ENCODE measurements at places on chromosomes 11 and 22.

DNA sequence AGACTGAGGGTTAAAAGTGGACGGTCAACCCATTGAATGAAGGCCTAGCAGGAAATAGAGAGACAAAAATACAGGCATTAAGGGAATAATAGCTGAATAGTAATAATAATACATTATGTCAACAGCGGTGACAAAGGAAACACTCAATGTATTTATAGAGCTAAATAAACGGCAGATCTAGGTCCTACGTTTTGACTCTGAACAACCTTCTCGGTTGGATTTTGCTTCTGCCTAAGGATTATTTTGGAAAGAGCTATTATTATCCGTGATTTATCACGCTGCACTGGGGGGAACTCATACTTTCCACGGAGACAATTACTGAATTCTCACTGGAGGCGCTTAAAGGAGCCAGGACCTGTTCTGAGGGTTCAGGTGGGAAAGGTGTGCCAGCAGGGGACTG lies 118.2 kb upstream of the KIRREL3 start:
- no peak for DNase-seq

DNA sequence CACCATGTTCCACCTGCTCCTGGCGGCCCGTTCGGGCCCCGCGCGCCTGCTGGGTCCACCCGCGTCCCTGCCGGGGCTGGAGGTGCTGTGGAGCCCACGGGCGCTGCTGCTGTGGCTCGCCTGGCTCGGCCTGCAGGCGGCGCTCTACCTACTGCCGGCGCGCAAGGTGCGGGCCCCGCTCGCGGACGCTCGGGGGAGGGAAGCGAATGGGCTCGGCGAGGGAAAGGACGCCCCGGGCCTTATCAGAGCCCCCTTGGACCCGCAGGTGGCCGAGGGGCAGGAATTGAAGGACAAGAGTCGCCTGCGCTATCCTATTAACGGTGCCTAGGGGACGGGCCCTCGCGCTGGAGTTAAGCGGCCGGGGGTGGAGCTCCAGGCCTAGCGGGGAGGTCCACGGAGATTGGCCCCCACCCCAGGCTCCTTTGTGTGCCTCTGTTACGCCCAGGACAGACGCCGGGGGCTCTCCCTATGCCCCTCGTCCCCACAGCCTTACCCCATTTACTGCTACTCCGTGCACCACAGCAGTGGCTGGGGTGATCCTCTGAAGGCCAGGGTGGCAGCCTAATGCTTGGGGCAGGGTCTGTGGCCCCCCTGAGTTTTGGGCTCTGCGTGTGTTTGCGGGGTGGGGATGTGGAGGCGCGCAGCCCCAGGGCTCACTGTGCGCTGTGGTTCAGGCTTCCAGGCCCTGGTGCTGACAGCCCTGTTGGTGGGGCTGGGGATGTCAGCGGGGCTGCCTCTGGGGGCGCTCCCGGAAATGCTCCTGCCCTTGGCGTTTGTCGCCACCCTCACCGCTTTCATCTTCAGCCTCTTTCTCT lies 1.1 kb downstream of the TM7SF2 start:
- no peak for DNase-seq

DNA sequence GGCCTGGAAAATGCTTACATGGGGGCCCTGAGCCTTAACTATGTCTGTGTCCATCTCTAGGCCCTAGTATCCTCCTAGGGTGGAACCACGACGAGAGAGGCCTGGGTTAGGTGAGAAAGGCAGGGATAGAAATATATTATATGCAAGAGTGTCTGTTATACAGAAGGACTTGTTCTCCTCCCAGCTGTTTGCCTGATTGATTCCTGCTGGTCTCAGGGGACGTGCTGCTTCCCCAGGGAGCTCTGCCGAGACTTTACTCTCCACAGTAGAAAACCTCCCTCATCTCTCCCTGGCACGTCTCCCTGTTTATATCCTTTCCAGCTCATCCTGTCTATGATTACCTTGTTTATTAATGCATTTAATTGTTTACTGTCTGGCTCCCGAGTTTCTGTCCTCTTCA lies 132.6 kb downstream of the MIAT start:
- no peak for DNase-seq

DNA sequence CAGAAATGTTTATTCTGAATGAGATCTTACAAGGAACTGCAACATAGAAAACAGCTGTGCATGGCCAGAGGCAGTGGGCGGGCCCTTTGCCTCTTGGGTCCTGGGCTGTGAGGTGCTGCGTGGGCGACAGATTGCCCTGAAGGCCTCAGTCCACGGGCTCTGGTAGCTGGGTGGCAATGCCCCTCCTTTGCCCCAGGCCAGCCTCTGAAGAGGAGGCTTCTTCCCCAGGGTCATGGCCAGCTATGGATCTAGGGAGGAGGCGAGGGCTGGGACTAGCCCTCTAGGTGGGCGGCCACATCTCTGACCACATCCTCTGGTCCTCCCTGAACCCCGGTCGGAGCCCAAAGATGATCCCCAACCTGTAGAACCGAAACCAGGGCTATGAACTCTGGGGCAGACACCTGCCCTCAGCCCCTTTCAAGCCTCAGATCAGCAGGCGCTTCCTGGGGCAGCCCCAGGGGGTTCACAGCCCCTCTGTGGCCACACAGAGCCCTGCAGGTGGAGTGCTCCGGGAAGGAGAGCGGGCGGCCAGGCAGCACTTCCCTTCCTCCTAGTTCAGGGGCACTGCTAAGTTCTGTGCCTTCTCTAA lies 6.6 kb upstream of the CDC42BPG start:
- DNase-seq: no peak

DNA sequence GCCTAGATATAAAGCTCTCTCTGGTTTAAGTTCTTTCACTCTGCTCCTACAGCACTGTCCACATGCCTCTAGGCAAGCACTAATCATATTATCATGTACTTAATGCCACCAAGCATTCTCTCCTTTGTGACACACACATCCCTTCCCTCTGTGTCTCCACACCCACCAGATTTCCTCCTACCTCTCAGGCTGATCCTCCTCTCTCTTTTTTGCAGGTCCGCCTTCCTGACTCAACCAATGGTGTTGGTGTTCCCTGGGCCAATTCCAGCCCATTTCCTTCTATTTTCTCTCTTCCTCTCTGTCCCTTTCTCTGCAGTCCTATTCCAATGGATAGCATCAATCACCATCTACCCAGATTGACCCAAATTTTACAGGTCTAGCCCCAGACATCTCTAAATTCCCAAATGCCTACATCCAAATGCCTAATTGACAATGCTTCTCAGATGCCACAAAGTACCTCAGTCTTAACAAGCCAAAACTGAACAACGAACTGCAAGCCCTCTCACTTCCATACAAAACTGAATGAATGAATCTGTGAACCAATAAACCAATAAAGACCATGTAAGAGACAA lies 504 bp upstream of the ZNF215 start:
- DNase-seq: no peak

DNA sequence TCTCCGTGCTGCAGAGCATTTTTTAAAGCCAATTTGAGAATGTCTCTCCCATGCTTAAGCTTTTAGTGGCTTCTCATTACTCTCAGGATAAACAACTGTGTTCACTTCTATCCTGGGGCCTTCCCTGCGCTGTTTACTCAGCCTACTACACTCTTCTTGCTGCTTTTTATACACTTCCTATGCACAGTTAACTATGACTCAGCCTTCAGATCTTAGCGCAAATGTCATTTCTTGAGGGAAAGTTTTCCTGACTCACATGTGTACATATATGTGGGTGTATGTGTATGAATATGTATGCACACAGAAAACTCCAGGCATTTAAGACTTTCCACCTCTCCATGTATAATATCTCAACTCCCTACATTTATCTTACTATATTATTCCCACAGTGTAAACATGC lies 9.8 kb downstream of the THAP12 start:
- no peak for DNase-seq

- DNase-seq: peak; percentile 51
Measured at GRCh38 chr22:46972256-46972655, 209.8 kb downstream of the TBC1D22A start.

- DNase-seq: no peak
Measured at GRCh38 chr11:119615882-119616196, 113.2 kb downstream of the NECTIN1 start.

- DNase-seq: no peak
Measured at GRCh38 chr11:87971354-87971753, 203.9 kb downstream of the RAB38 start.

DNA sequence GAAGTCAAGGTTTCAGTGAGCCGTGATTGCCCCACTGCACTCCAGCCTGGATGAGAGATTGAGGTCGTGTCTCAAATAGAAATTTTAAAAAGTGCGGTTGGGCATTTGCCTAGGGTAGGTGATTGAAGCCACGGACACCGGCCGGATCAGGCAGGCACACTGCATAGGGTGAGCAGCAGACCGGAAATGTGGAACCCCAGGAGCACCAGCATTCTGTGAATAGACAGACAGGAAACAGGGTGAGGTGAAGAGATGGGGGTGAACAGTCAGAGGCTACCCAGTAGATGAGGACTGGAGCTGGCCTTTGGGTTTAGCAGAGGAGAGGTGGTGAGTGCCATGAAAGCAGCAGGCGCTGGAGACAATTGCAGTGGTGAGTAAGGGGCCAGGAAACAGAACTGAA lies 43.5 kb downstream of the PPFIA1 start:
- DNase-seq: no peak

DNA sequence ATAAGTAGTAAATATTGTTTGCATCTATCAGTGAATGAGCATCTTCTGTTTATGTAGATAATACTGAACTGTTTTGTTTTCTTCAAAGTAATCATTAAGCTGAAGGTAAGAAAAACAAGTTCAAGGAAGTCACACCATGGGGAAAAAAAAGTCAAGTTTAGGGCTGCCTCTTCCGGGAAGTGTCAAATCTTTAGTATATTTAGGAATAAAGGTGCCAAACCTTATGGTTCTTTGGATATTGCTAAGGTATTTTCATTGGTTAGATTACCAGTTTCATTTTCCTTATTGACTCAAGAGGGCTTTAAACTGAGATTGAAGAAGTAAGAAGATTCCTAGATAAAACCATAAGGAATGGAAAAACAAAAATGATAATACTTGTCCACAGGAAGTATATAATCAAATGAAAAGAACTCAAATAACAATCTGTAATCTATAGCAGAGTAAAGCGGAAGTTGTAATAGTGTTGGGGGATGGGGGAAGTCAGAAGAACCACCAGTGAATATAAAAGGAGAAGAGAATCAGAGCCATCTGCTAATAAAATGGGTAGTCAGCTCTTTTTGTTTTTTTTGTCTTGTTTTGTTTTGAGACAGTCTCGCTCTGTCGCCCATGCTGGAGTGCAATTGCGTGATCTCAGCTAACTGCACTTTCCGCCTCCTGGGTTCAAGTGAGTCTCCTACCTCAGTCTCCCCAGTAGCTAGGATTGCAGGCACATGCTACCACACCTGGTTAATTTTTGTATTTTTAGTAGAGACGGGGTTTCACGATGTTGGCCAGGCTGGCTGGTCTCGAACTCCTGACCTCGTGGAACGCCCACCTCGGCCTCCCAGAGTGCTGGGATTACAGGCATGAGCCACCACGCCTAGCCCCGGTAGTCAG lies 2.3 kb downstream of the ATM start:
- no peak for DNase-seq

DNA sequence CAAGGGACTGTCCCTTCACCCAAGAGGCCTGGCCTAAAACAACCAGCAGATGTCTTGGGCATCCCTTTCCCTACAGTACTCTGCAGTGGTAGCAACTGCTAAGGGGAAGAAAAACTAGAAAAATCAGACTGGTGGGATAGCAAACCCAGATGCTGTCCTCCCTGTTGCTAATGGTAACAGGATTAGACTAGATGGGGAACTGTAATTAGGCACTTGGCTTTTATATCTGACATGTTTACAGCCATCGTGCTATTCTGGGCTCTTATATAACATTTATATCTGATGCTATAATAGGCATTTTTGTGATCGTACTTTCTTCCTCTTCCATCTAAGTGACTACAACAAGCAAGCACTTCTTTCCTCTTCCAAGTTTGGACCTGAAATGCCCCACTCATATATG lies 316.7 kb downstream of the DLG2 start:
- DNase-seq: no peak

GRCh38 chr22:38751422-38752346 lies 4.1 kb downstream of the SUN2 start:
- peak; percentile 91 for DNase-seq

GRCh38 chr22:37740455-37741311 lies 43.8 kb downstream of the TRIOBP start:
- DNase-seq: no peak

- DNase-seq: no peak
Measured at GRCh38 chr11:36803084-36803483, 205.0 kb upstream of the RAG2 start.

GRCh38 chr11:98155696-98156095 lies 865.1 kb upstream of the CNTN5 start:
- no peak for DNase-seq

DNA sequence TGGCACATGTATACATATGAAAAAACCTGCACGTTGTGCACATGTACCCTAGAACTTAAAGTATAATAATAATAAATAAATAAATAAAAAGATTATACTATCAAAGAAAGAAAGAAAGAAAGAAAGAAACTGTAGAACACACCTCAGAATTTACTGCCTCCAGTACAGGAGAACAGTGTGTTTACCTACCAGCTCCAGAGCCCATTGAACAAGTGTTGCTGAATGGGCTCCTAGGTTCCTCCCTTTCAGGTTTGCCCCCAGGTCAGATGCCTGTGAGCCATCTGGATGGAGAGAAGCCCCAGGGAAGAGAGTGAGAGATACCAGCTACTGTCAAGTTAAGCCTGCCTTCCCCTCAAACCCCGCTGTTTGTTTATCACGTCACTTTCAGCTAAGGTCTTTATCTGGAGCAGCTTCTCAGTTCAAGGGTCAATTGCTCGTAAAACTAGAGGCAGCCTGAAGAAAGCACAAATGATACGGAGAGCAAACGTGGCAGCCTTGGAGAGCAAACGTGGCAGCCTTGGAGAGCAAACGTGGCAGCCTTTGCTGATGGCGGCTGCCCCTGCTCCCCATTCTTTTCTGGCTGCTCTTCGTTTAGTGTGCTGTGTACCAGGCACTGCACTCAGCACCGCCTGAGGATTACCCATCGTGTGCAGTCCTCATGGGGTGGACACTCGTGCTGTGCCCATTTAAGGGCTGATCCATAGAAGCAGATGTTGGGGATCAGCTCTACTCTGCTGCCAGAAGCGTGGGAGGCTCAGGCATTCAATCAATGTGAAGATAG lies 111.7 kb downstream of the ADAMTS15 start:
- no peak for DNase-seq

- DNase-seq: peak; percentile 74
Measured at GRCh38 chr22:21444701-21445436, 22.3 kb upstream of the TMEM191C start.
